Suppressor macrophage (primary cell): ENCODE measurements at places on chromosomes 12 and 14.

DNA sequence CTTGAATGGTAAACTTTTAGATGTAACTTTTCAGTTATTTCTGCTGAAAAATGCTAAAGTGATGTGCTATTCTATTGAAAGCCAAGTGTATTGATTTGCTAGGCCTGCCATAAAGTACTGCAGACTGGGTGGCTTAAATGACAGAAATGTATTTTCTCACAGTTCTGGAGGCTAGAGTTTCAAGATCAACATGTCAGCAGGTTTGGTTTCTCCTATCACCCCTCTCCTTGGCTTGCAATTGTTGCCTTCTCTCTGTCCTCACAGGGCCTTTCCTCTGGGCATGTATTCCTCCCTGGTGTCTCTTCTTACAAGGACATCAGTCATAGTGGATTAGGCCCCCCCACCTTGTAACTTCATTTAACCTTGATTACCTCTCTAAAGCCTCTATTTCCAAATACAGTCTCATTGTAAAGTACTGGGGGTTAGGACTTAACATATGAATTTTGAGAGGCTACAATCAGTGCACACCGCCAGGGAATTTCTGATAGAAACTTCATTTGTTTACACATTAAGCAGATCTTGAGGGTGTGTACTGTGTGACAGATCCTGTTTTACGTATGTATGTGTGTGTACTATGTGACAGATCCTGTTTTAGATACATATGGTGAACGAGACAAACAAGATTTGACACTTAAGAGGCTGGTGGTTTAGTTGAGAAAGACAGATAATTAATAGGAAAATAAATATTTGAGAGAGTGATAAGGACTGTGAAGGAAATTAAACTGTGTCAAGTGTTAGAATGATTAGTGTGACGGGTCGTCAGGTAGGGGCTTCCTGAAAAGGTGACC, 49.5 kb downstream of the ADIPOR2 start:
- no peak for DNase-seq

GRCh38 chr14:106877517-106877916, 1351.1 kb downstream of the TMEM121 start:
- no peak for DNase-seq

DNA sequence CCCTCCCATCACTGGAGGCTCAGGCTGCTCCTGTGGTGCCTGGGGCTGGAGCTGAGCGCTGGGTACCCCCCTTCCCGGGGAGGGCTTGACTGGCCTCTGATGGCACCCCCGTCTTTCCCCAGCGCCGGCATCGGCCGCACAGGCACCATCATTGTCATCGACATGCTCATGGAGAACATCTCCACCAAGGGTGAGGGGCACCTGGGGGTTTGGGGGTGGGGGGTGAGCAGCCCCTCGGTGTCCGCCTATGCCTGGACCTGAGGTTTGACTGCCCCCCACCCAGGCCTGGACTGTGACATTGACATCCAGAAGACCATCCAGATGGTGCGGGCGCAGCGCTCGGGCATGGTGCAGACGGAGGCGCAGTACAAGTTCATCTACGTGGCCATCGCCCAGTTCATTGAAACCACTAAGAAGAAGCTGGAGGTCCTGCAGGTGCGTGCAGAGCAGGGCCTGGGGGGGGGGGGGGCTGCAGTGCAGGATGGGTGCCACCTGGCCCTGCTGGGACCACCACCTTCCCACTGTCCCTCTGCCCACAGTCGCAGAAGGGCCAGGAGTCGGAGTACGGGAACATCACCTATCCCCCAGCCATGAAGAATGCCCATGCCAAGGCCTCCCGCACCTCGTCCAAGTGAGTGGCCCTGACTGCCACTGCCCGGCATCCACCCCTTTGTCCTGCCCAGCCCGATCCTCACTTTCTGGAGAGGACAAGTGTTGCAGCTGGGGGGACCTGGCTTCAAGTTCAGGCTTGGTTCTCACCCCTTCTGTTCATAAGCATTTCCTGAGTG, 8.8 kb downstream of the PTPN6 start:
- DNase-seq: no peak

DNA sequence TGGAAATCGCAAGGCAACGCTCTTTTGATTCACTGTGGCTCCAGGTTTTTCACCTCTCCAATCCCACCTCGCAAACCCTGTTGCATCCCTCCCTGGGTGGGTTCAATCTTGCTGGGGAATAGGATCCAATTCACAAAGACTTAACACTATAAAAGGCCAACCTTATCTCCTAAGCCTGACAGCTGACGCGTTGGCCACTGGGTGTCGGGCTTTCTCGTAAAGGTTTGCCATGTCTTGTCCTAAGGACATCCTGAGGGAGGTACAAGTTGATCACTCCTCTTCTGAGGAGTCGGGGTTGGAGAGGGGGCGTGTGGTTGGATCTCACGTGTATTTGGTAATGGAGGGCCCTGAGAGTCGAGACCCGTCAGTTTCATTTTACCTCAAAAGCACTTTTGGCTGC, 112.6 kb upstream of the FZD10 start:
- no peak for DNase-seq

- DNase-seq: no peak
Observed at GRCh38 chr12:25119020-25119419, 75.9 kb downstream of the DNAI7 start.

DNA sequence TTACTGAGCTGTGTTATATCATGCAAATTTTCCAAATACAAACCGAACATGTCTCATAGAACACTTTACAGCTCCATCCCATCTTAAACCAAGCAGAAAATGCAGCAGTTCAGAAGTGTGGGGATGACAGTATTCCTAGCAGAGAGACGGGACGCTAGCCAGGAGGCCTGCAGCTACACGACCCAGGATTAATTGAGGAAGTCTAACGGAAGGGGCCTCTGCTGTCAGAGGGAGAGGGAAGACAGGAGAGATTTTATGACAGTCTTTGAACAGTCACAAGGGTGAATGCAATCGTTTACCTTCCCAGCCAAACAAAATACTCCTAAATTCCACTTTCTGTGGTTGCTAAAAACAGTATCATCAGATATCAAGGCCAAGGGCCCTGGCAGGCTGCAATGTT, 261.9 kb downstream of the TMEM132D start:
- DNase-seq: no peak

GRCh38 chr14:34012978-34013720, 62.3 kb upstream of the EGLN3 start:
- peak; percentile 95 for DNase-seq

- no peak for DNase-seq
Observed at GRCh38 chr12:72093424-72093823, 154.8 kb downstream of the TPH2 start.

DNA sequence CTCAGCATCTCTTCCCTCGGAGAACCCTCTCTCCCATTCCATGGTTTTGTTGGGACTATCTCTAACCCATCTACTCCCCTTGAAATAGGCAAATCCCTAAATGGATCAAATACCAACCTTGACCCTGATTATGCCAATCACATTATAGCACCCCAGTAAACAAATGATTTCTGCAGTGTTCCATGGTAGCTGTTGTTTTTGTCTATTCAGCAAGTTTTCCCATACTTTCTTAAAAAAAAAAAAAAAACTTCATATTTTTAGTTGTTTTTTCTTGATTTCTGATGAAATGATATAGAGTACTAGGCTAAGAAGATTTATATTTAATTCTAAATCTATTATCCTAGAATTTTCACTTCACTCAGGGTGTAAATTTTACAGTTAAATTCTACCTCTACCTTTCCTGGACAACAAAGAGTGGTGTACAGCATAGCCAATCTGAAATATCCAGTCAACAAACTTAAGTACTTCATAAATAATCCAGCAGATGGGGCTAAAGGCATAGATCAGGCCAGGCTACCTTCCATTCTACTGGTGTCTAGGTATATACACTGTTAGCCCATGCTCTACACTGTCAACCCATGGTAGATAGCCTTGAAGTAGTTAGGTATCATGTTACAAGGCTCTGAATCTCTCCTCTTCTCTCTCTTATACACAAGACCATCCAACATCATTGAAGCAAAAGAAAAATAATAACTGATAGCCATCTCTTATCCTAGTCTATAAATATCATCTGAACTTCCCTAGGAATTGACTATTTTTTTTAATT, 82.2 kb downstream of the PLEKHG7 start:
- peak; percentile 61 for DNase-seq

DNA sequence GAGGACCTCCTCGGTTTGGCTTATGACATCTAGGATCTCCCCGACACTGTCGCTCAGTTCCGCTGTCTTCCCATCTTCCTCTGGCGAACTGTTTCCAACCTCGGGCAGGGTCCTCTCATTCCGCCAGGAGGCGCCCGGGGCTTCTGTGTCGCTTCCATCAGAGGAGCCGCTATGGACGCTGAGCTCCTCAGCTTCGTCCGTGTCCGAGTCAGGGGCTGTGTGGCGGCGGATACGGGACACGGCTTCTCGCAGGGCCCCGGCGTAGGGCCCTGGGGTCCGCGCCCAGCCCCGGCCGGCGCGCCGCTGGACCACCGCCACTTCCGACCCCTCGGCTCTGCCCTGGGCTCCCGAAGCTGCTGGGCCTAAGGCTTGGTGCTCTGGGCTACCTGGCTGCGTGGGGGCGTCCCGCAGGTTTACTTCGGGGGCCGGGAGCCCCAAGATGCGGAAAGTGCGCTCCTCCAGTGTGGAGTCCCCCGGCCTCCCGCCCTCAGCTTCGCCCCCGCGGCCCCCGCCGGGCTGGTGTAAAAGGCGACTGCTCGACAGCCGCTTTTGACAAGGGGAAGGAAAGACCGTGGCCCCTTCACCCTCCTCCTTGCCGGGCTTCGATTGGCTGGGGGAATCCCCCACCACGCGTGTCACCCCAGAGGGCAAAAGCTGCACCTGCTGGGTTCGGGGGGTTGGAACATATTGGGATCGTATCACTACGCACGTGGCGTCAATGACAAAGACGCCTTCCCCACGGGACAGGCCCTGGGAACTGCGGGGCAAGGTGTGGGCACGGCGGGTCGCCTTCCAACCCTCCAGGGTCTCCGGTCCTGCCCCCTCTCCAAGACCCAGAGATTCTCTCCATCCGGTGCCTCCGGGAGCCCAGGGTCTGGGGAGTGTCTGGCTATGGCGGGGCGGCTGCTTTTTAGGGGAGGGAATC, 2.1 kb downstream of the DDN start:
- DNase-seq: peak; percentile 92

- DNase-seq: no peak
Observed at GRCh38 chr14:88140874-88141273, 135.9 kb downstream of the GPR65 start.

- DNase-seq: peak; percentile 55
Observed at GRCh38 chr12:6827982-6828780, at the start of gene P3H3. TSS of gene P3H3 (plus strand) at chr12:6828407. CDS start at chr12:6828441, 34 bp downstream.

DNA sequence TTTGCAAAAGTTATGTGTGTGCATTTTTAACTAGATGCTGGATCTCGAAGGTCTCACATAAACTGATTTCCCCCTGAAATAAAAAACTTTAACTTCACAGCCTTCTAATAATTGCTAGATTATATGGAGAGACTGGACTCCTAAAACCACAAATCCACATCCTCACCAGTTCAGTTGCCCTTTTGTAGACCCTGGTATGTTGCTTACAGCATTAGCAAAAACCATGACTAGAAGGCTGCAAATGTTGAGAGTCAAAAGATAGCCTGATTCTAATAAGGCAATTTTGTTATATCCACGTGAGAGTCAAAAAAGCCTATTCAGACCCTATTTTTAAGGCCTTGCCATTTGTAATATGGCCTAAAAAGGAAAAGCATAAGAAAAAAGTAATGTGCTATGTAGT, 37.4 kb downstream of the RASSF8 start:
- no peak for DNase-seq
